ENCODE measurements at places on chromosomes 5 and 9. TPM values are rescaled to one million over a fixed set of nuclear protein-coding genes. Genes with fewer than 3 reads are reported as not detected.
A peak's percentile ranks its signal among the peaks of the same experiment; 100 is the strongest.

GRCh38 chr9:125524583-125525355, 182.2 kb downstream of the MAPKAP1 start:
- DNase-seq: no peak

EMB gene
- 11.6 TPM for total RNA-seq

ISCA1 gene
- total RNA-seq: 21.5 TPM

- DNase-seq: no peak
Observed at GRCh38 chr5:55897905-55898304, 46.7 kb downstream of the IL31RA start.

DNA sequence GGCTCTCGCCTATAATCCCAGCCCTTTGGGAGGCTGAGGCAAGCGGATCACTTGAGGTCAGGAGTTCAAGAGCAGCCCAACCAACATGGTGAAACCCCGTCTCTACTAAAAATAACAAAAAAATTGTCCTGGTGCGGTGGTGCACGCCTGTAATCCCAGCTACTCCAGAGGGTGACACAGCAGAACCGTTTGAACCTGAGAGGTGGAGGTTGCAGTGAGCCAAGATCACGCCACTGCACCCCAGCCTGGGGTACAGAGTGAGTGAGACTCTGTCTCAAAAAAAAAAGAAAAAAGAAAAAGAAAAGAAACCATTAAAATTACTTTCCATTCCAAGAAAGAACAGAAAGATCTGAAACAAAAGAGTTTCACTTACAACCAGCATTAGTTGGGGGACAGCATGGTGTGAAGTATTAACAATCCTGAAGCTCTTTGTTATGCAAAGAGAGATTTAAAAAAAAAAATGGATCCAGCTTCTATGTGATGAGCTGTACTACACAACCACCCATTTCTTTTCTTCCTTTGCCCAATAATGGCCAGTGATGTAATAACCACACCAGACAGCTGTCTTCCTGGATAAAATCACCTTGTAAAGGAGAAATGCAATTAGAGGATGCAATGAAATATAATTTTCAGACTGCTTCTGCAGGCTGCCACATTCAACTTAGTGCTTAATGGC, 76.9 kb downstream of the MED27 start:
- no peak for DNase-seq

GRCh38 chr5:108361239-108361638, 20.7 kb downstream of the FBXL17 start:
- DNase-seq: no peak

- no peak for DNase-seq
Observed at GRCh38 chr9:38149647-38150046, 80.6 kb upstream of the SHB start.

DNA sequence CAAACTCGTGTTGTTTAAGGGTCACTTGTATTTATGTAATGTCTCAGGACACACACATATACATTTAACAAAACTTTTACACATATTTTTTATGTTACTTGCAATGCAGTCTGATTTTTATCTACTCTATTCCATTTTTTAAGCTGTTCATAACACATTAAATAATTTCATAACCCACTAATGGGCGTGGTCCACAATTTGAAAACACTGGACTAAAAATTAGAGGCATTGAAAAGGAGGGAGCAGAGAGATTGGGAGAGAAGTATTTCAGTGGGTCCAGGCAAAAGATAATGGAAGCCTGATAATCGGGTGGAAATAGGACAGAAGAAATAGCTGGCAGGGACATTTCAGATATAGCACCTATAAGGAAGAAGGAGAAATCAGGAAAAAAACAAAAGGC, 597.3 kb upstream of the CLINT1 start:
- DNase-seq: no peak

- no peak for DNase-seq
Observed at GRCh38 chr9:106576232-106576760, 286.7 kb upstream of the ZNF462 start.

DNA sequence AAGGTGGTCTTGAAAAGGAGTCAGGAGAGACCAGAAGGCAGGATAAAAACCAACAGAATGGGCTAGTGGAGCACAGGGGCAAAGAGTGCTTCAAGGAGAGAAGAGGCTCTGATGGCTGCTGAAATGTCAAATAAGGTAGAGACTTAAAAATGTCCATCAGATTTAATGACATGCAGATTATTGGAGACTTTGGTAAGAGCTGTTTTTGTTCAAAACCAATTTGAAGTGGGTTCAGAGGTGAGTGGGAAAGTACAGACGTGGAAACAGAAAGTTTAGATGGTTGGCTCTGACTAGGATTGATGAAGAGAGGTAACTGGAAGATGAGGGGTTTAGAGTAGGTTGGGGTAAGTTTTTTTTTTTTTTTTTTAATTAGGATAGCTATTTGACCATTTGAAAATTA, 14.1 kb downstream of the SLC25A46 start:
- DNase-seq: no peak

GRCh38 chr5:74480201-74480600, 160.3 kb downstream of the ENC1 start:
- no peak for DNase-seq

GRCh38 chr5:174717826-174718455, 6.4 kb upstream of the MSX2 start:
- no peak for DNase-seq

DNA sequence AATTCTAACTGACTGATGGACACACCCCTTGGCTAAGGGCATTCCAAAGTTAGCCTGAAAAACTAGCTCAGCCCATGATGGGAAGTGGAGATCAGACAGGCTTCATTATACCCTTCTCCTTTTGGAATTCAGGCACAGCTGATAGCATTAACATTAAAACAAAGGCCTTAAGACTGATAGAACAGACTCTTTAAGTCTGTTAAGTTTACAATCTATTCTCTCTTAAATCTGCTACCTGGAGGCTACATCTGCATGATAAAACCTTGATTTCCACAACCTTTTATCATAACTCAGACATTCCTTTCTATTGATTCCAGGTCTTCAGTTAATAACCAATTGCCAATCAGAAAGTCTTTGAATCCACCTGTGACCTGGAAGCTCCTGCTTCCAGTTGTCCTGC, 281.4 kb downstream of the TUSC1 start:
- no peak for DNase-seq

RNF180 gene
- not detected for total RNA-seq

- no peak for DNase-seq
Observed at GRCh38 chr5:198516-199196, 7.4 kb downstream of the LRRC14B start.

DNA sequence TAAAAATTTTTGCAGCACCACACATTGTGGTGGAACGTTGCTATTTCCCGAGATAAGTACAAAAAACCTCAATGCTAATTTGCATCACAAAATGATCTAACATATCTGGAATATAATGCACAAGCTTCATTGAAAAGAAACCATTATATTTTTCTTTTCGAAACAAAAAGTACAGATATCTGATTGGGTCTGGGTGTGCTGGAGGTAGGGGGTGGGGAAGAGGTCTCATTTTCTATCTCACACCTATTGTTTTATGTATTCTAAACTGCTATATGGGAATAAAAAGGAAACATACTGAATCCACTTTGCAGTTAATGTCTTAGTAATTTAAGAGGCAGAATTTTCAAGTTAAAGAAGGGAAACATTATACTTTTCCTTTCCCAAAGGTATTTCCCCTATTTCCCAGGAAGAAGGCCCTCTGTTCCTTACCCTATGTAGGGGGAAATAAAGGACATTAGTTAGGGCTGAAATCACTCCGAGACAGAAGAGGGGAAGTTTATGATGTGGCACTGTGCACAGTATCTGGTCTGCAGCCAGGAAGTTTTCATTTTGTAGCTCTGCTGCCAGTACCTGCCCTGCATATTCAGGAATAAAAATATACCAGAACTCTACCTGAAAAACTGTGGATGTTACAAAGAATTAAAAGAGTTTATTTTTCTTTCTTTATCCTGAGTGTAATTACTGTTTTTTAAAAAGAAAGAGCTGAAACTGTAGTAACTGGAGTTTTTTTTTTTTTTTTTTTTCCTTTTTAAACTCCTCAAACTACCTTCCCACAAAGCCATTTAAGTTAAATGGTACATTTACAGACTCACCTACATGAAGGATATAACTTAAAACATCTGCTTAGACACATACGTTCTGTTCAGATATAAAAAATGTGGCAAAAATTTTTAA, 7.4 kb downstream of the MEF2C start:
- DNase-seq: no peak

GMCL2 gene
- not detected for total RNA-seq

GRCh38 chr5:62727861-62728260, 149.2 kb downstream of the LRRC70 start:
- no peak for DNase-seq

DNA sequence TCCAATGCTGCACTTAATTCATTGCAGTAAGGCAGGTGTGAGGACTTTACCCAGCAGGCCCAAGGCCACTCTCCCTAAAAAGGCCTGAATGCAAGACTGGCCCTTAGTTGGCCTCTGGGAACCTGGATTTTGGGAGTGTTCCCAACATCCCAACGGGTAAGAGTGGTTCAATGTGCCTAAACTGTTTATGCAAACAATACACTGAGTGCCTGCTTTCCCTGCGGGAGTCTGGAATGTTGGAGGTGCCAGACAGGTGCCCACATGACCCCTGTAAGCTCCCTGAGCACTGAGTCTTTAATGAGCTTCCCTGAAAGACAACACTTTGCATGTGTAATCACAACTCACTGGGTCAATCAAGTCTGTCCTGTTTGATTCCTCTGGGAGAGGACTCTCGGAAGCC, 37.4 kb downstream of the NSUN2 start:
- DNase-seq: no peak

GM2A gene
- total RNA-seq: 24.5 TPM

DNA sequence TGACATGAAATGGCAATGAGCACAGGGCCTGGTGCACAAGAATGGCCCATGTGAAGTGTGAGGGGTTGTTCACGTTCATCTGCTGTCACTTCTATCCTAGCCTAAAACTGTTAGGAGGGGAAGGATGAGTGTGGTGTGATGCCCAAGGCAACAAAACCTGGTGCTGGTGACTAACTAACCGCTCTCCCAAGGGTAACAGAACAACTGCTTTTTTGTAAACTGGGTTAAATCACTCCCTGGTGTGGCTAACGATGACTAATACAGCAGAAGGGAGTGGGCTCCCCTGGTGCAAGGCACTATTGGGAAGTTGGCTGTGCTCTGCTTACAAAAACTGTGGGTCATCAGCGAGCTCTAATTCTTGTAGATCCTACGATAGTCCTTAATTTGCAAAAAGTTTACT, 103.2 kb upstream of the VCAN start:
- DNase-seq: no peak

GRCh38 chr5:16493261-16493660, 27.7 kb upstream of the ZNF622 start:
- peak; percentile 45 for DNase-seq

- DNase-seq: no peak
Observed at GRCh38 chr9:101702257-101702656, 36.2 kb downstream of the GRIN3A start.

All from PC-9 (cell line).